SK-MEL-5 (cell line): ENCODE measurements at places on chromosomes 5 and 9. TPM values are rescaled to one million over a fixed set of nuclear protein-coding genes. Genes with fewer than 3 reads are reported as not detected.

GRCh38 chr5:105581988-105582690, 2019.5 kb upstream of the NUDT12 start:
- DNase-seq: no peak

GRCh38 chr5:76710991-76711390, 4.9 kb upstream of the F2R start:
- DNase-seq: no peak

DNA sequence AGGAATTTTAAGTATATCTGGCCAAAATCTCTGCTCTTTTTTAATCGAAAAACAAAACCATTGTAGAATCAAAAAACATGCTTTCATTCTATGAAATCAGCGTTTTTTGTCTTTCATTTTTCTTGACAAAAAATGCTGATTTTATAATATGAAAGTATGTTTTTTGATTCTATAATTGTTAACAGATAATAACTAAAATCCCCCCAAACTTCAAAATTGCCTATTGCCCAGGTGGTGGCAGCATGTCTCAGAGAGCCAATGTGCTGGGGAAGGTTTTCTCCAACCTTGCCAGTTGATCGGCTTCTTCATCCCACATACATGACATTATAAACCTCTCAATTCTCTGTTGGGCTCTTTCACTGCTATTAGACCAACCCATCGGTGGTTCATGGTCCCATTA, 5.1 kb upstream of the SMIM15 start:
- DNase-seq: peak; percentile 56

DNA sequence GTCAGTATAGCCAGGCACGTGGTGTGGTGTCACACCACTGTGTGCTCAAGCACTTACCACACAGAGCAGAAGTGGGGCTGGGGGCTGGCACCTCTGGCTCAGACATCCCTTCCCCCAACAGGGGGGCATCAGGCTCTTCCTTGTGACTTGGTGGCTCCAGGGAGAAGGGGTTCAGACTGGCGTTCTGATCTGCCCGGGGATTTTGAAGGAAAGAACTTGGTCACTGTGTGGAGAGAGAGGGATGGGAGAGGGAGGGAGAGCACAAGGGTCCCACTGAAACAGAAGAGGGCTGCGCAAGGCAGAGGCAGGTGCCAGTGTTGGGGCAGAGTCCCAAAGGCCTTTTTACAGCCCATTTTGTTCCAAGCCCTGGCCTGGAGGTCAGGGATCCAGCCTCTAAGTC, 109.7 kb upstream of the ALDH1B1 start:
- DNase-seq: no peak

GRCh38 chr5:154243736-154244135, 53.2 kb downstream of the GALNT10 start:
- no peak for DNase-seq

GRCh38 chr9:95830768-95831167, 44.7 kb upstream of the ERCC6L2 start:
- no peak for DNase-seq

DNA sequence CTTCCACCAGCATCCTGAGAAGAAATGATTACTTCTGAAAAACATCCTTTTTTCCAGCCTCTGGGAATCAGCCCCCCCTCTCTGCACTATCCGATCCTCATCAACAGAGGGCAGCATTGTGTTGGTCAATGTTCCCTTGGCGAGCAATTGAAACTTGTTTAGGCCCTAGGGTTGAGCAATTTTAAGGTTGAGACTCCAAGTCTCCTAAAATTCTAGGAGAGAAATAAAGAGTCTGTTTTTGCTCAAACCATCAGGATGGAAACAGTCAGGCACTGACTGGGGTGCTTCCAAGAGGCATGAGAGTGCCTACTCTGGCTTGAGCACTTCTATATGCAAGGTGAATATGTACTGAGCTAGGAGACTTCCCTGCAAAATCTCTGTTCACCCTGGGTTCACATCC, 12.4 kb upstream of the CYFIP2 start:
- DNase-seq: peak; percentile 60

- no peak for DNase-seq
These were observed 2.9 kb upstream of the TGFBI start for GRCh38 chr5:136025900-136026299.

- DNase-seq: peak; percentile 32
These were observed 82.5 kb downstream of the UHRF2 start for GRCh38 chr9:6495466-6495865.

DNA sequence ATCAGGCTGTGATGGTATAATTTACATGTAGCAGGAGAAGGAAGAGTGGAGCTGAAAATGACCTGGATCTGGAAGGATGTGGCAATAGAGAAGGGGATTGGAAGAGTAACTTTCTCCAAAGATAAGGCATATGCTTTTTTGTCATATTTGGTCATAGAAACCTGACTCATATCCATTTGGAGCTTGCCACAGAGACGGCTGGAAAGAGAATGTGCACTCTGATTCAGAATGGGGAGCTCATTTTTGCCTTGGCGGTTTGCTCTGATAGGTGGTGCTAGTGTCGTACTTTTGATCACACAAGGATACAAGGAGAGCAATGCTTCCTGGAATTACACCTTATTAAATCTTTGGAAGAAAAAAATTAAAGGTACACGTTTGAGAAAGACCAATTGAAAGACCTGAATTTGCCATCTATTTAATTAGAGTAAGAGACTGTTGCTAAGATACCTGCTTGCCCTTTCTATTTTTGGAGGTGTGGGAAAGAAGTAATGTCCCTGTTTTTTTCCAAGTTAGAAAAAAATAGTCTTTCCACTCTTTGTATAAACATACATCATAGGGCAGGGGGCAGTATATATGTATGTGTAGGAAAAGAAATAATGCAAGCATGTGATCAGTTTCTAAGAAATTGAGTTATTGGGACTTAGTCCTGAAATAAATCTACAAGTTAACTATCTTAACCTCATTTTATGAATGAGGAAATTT, 5.4 kb downstream of the LSM11 start:
- DNase-seq: no peak

- no peak for DNase-seq
These were observed 1.8 kb downstream of the CCL28 start for GRCh38 chr5:43410414-43410813.

- DNase-seq: peak; percentile 4
These were observed 239.9 kb downstream of the FSTL4 start for GRCh38 chr5:133372293-133372937.

DNA sequence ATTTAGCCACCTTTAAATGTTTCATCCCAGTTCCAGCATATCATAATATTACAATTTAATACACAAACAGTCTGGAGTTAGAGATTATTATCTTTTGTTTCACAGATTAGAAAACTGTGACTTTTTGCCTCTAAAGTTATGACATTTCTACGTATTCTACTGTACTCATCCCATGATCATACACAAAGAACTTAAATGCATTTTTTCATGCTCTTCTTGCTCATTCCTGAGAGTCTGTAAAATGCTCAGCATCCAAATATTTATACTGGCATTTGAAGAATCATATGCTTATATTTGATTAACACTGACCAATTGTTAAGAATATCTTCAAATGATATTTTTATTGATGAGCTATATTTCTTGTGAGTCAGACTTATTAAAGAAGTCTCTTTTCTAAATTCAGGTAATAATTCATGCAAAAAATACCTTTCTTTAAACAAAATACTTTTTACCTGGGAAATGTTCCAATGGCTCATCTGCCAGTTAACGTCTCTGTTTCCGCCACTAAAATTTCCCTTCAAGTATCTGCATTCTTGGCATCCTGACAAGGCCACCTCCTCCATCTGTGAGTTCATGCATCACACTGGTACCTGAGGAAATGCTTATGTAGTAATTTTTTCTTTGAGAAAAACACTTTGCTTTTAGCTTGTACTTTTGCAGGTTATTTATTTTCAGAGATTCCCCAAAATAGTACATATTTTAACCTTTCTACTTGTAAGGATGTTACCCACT, 139.6 kb upstream of the RASA1 start:
- DNase-seq: no peak

DNA sequence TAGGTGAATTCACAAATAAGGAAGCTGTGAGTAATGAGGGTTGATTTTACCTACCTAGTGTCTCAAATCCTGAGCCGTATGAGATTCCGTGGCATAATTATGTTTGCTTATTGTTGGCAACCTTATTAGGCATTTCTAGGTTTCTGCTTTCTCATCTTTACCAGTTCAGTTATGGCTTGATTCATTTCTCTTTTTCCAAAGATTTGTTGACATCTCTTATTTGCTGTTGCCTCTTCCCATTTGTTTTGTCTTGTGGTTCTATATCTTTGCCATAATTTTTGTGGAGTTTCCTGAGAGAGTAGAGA, 470 bp downstream of the IL31RA start:
- DNase-seq: no peak

DNA sequence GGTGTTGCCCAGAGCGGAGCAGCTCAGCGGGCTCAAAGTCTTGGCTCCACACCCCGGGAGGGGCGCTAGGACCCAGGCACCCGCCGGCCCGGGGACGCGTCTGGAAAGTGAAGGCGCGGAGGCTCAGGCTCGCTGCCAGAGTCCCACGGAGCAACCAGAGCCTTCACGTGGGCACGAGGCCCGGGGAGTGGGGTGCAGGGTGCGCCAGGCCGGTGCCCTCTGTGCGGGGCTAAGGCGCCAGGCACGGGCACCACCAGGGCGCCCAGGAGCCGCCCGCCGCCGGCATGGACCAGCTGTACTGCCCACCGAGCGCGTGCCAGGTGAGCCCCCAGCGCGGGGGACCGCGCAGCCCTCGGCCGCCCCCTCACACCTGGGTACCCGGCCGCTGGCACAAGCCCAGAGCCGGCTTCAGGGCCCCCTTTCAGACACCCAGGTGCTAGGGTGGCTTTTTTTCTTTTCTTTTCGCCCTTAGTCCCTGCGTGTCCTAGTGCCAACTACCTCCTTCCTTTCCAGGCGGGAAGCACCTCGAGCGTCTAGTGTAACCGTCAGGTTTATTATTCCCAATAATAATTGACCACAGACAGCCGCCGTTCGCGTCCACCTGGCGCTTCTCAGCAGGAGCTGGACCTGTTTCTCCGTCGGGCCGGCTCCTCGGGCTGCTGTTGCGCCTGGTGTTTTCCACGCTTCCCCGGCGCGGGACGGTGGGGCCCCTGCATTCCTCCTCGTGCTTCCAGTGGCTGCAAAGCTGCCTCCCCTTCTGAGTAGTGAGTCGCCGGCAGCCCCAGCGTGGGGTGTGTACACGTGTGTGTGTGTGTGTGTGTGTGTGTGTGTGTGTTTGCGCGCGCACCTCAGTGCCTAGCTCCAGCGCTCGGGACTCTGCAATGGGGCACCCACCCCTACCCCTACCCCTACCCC, 30.1 kb upstream of the PDE8B start:
- DNase-seq: no peak

DNA sequence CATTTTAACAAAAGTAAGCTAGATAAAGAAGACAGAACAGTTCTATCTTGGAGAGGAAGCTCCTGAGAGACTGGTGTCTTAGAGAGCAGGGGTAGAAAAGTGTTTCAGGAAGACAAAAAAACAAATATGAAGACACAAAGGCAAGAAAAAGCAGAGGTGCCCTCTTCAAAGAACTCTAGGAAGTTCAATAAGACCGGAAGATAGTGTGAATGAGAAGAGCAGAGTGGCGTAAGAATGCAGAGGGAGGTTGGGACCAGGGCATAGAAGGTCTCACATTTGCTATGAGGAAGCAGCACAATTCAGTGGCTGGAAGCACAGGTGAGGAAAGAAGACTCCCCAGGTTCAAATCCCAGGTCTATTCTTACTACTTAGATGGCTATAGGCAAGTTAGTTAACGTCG, 22.6 kb downstream of the TMEM245 start:
- no peak for DNase-seq

DNA sequence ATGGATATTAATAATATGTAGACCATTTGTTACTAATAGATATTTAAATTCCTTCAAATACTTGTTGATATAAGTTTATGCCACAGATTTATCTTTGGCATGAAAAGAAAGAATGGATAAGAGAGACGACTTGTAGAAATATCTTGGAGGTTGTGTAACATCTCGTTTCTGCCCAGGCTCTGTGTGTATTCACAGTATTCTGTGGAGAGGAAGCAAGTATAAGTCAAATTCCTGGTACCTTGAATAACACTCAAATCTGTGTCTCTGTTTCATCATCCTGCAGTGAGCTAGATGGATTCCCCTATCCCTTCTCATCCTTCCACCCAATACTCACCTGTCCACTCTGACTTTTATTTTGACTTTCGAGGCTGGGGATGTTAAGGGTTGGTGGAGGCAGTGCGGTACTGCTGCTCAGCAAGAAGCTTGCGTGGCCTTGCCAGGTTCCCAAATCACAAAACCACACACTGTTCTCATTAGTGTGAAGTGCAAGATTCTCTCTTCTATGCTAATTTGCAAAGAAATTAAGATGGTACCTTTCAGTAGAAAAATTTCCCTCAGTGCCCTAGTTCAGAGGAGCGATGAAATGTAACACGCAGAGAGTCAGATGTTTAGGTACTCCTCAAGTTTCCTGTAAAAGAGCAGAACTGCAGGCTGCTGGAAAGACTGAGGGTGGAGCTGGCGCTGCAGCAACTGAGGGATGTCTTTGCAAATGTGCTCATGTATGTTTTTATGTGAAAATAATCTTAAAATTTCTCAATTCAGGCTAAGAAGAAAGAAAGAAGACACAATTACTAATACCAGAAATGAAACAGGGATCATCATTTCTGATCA, 42.6 kb upstream of the ANKRD18A start:
- DNase-seq: no peak

DNA sequence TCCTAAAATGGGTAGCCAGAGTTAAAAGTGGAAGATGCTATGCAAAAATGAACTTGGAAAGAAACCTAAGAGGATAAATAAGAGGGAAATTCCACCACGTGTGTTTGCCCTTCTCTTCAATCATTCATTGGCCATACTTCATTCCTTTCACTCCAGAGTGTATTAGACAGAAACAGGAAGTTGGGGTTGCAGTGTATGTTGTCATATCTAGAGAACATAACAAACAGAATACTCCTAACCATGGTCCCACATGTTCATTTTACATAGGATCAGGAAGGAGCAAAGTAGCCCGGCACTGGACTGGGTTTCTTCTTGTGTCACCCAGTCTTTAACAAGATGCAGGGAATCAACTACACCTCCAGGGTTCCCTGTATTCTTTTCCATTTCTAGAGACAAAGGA, 7.6 kb upstream of the GPBP1 start:
- DNase-seq: no peak

- peak; percentile 59 for DNase-seq
These were observed 99.7 kb upstream of the KIF2A start for GRCh38 chr5:62206150-62206829.

- DNase-seq: no peak
These were observed 117.9 kb downstream of the MELK start for GRCh38 chr9:36690412-36691168.

GRCh38 chr5:67178966-67179365, 17.6 kb downstream of the CD180 start:
- DNase-seq: no peak

- DNase-seq: no peak
These were observed 665.0 kb upstream of the RGMB start for GRCh38 chr5:98108497-98108896.

- no peak for DNase-seq
These were observed 369.9 kb downstream of the EFNA5 start for GRCh38 chr5:107300721-107301327.

- DNase-seq: no peak
These were observed 27.7 kb upstream of the DAPK1 start for GRCh38 chr9:87469793-87470465.

Gene SPINK7
- not detected in 2 replicates for total RNA-seq

Gene RAI14
- 44.9 and 45.1 TPM in 2 replicates for total RNA-seq

Gene SHOC1
- 0.16 and 0.37 TPM in 2 replicates for total RNA-seq

Gene NEUROG1
- not detected in 2 replicates for total RNA-seq

Gene DBH
- total RNA-seq: not detected in 2 replicates

Gene SLC6A3
- not detected in 2 replicates for total RNA-seq

Gene IER5L
- total RNA-seq: 53.9 and 57.1 TPM in 2 replicates

Gene RNF208
- total RNA-seq: not detected in 2 replicates

Gene HEMGN
- not detected in 2 replicates for total RNA-seq

Gene EGFLAM
- 0.05 TPM in 1 of 2 replicates, not detected in the other for total RNA-seq

Gene RPS23
- 5,316 and 5,447 TPM in 2 replicates for total RNA-seq

Gene ODF2
- total RNA-seq: 33.1 and 37.7 TPM in 2 replicates
